RKO (cell line): ENCODE measurements at places on chromosomes 3 and 15.

DNA sequence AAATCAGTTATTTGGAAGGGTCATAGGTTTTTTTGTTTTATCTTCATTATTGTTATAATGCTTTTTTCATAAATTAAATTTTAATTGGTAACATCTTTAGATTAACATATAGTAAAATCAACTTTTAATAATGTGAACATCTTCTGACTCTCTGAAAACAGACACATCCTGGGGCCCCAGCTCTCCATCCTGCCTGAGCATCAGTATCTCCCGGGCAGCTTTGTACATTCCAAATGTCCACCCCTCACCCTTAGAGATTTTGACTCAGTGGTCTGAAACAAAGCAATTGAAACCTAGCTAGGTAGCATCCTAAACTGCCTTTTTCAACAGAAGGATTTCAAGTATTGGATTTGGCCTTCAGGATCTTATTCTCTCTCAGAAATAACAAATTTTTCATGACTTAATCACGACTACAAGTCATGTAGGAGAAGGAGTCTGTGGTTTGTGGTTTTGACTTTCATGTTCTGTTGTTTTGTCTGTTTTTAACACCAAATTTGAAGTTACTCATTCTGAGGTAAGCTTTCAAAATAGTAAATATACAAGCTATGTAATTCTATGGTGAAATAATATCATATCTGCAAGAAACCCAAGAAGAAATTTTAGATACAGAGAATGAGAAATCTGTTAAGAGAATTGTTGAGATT, 147.3 kb upstream of the UBE2E2 start:
- peak; percentile 34 for DNase-seq

DNA sequence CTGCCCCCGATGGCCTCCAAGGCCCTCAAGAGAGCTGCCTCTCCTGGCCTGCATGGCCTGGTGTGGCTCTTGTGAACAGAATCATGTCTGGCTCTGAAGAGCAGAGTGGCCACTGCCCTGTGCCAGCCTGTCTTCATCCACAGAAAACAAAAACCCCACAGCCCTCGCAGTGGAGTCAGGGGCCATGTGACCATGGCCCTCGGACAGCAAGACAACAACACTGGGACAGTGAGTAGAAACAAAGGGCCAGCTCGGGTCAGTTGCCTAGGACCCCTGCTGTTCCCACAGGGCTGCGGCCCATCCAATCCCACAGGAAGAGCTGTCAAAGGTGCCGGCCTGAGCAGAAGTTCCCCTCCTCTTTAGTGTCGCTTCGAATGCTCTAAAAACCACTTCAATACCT, 72.5 kb downstream of the UMPS start:
- no peak for DNase-seq

GRCh38 chr15:38486936-38487335, 33.0 kb downstream of the FAM98B start:
- DNase-seq: no peak

GRCh38 chr3:7618606-7619005, 757.7 kb downstream of the GRM7 start:
- no peak for DNase-seq

- no peak for DNase-seq
Measured at GRCh38 chr3:170171563-170171962, 10.0 kb downstream of the PHC3 start.

- no peak for DNase-seq
Measured at GRCh38 chr3:50333744-50334328, 5.8 kb upstream of the TUSC2 start.

- DNase-seq: no peak
Measured at GRCh38 chr15:92675485-92675884, 19.9 kb upstream of the FAM174B start.

DNA sequence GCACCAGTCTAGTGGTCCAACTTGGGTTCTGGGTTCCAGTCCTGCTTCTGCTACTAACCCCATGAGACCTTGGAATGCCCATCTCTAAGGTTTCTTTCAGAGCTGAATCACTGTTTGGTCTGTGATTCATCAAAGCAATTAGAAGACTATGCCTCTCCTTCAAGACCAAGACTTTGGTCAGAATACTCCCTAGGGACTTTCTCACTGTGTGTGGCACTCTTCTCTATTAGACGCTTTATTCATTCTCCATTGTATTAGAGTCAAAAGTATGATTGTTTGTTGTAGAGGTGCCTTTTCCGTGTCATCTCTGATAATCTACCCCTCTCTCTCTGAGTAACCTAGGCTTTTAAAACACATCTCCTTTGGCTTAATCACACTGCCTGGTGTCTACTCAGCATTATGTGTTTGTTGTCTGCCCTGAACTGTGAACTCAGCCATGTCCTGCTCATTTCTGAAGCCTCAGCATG, 90.5 kb downstream of the LPP start:
- DNase-seq: peak; percentile 46

- no peak for DNase-seq
Measured at GRCh38 chr15:79886124-79886523, 10.7 kb downstream of the MTHFS start.

- DNase-seq: peak; percentile 14
Measured at GRCh38 chr3:79846148-79846933, 78.5 kb upstream of the ROBO1 start.

DNA sequence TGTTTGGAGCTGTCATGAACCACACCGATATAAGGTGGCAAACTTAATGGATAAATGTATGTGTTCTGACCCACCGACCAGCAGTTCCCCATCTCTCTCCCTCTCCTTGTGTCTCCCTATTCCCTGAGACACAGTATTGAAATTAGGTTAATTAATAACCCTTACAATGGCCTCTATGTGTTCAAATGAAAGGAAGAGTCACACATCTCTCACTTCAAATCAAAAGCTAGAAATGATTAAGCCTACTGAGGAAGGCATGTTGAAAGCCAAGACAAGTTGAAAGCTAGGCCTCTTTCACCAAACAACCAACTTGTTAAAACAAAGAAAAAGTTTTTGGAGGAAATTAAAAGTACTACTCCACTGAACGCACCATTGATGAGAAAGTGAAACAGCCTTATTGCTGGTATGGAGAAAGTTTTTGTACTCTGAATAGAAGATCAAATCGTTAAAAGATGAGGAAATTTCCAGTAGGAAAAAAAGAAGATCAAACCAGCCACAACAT, 15.0 kb downstream of the ATR start:
- no peak for DNase-seq

DNA sequence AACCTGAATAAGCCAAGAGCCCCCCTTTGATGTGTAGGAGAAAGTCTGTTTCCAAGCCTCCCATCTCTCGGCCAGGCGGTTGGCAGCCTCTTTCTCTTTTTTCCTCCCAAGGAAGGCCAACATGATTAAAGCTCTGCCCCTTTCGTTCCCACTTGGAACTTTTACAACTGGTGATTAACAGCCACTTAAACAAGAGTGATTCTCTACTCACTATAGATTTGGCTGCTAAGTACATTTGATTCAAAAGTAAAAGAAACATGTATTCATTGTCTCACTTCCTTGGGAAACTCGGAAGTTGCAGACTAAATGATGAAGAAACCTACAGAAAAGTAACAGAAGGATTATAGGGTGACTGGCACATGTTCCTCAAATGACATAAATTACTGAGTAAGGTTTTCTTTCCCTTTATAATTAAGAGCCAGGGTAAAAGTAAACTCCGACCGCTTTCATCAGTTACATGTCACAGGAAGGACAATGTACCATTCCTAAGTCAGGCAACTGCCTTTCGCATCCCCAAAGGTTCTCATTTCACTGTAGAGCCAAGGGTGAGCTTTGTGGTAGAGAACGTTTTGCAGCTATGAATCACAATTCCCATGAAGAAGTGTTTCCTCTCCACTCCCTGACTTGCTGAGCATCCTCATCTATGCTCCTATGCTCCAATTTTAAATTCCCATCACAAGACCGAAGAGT, 72.7 kb downstream of the MB21D2 start:
- DNase-seq: no peak
